ENCODE measurements at places on chromosomes 5 and 9.

- DNase-seq: no peak
These were observed 532.9 kb downstream of the ANXA1 start for GRCh38 chr9:73684601-73685000.

- DNase-seq: no peak
These were observed 80.7 kb downstream of the C9orf152 start for GRCh38 chr9:110126986-110127864.

DNA sequence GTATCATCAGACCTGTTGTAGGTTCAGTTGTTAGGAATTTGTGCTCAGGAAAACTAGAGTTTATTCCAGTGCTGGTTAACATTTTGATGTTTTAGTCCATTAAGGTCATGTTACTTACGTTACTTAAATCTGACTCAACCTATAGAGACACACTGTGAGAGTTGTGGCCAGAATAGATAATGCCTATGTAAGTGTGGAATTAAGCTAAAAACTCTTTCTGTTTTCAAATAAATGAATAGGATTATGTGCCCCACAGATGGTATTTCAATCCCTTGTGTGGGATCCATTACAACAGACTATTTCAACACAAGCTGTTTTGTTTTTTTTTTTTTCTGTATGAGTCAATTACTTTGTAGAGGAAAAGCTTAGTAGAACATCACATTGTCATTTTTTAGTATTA, 68.1 kb downstream of the MEGF10 start:
- no peak for DNase-seq

GRCh38 chr9:128109050-128109709, 18.3 kb downstream of the PTGES2 start:
- no peak for DNase-seq

DNA sequence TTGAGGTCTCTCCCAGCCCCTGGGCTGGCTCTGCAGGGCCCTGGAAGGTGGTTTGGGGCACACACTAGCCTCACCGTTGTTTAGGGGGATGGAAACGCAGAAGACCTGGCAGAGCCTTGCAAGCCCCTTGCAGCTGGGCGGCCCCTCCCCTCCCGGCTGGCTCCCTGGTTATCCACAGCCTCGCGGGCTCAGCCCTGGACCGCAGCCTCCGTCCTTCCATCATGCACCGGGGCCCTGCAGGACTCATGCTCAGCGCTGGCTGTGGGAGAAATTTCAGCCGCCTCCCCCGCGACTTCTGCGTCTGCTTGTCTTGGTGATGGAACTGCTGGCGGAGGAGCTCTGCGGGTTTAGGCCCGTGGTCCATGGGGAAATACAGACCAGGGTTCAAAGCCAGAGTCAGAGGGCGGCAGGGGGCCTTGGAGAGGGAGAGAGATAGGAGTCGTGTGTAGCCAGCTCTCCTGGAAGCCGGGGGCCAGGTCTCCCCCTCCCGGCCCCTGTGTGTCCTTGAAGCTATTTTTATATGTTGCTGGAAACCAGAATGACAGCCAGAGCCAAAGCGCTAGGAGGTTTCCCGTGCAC, 75.8 kb upstream of the IER5L start:
- no peak for DNase-seq

DNA sequence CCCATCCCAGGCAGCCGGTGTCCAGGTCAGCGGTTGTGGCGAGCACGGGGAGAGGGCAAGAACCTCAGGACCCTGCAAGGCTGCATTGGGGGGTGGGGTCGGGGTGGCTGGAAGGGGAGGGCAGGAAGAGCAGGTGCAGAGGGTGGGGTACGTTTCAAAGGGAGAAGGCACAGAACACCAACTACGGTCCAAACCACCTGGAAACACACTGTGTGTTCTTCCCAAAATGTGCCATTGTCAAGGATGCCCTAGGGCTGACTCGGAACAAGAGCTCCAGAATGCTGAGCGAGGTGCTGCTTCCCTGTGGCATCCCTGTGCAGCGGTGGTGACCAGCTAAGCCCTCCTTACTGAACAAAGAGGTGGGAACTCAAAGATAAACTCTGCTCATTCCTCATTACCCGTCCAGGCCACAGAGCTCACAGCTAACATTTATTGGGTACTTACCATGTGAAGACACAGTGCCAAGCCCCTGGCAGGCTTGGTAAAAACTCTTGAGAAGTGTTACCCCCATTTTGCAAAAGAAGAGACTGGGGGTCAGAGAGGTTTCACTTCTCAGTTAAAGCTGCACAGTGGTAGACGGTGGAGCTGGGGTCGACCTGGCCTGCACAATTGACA, 153.8 kb downstream of the COL23A1 start:
- DNase-seq: no peak

DNA sequence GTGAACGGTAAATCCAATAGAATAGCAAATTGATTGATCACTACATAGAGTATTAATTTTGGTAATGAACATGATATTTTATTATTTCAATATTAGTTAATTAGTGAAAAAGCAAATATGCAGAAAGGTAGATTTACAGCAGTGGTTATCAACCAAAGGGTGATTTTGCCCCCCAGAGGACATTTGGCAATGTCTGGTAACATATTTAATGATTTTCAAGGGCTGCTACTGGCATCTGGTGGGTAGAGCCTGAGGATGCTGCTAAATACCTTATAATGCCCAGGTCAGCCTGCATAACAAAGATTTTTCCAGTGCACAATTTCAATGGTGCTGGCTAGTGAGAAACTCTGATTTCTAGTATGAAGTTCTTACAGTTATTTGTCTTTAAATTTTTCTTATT, 1313.7 kb downstream of the PTPRD start:
- no peak for DNase-seq

- DNase-seq: no peak
These were observed 324.1 kb upstream of the KIF2A start for GRCh38 chr5:61981886-61982285.

GRCh38 chr5:32600054-32600622, 14.8 kb downstream of the SUB1 start:
- DNase-seq: no peak

Data from prostate gland (tissue), 2 donors.